HuH-7 (cell line): ENCODE measurements at places on chromosomes 4 and X.

- DNase-seq, result no peak
Observed at GRCh38 chr4:6929812-6930464, 20.3 kb downstream of the TBC1D14 start.

DNA sequence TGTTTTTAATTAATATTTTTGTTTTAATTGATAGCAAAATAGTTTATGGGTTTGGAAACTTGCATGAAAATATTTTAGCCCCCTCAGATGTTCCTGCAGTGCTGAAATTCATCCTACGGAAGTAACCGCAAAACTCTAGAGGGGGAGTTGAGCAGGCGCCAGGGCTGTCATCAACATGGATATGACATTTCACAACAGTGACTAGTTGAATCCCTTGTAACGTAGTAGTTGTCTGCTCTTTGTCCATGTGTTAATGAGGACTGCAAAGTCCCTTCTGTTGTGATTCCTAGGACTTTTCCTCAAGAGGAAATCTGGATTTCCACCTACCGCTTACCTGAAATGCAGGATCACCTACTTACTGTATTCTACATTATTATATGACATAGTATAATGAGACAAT lies 40.4 kb downstream of the MAP7D3 start:
- DNase-seq, result no peak

GRCh38 chr4:3177426-3177825 lies 71.5 kb upstream of the MSANTD1 start:
- no peak for DNase-seq

GRCh38 chrX:124362761-124363160 lies 16.4 kb downstream of the SH2D1A start:
- DNase-seq, result no peak

GRCh38 chr4:89724716-89725115 lies 112.2 kb downstream of the SNCA start:
- no peak for DNase-seq

DNA sequence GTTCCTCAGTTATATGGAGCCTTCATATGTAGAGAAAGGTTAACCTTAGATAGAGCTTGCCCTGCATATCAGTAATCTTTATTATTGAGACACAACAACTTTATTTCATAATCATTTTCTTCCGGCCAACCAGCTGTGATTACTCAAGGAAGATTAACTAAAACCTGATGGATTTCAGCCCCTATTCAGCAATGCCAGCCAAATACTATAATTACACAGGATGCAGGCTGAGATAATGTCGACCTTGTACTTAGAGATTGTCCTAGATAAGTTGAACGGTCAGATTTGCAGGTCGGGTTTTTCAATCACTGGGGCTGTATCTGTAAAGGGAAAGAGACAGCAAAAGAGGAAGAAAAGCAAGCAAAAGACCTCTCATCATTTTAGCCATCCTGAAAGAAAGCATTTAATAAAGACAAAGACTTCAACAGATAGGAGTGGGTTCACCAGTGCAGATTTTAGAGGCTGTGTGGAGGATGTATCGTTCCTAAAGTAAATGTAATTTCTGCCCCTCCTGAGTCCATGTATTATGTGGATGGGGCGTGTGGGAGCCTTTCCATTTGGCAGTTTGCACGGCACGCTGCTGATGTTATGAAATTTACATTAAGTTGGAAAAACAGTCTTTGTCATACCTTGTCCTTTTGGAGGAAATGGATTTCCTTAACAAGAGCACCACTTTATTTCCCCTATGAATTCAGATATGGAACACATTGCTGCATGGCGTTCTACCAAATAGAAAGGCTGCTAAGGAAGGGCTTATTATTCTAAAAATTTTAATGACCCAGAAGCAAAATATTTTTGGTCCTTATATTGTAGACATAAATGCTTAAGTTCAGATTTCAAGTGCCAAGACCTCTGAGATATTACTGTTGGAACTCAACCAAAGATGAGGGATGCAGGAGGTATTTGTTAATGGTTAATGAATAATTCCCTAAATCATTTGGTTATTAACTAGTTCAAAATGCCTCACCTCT lies 496.7 kb downstream of the SPRY1 start:
- peak; percentile 12 for DNase-seq

DNA sequence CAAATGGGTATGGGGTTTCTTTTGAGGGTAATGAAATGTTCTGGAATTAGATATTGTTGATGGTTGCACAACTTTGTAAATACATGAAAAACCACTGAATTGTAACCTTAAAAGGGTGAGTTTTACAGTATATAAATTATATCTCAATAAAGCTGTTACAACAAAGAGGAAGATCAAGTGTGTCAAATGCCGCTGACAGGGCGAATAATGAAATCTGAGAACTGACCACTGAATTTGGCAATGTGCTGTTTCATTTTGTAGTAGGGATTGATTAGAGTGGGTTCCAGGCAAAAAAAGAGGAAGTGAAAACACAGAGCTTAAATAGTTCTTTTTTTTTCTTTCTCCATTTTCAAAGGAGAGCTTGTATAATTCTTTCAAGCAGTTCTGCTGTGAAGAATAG lies 161.1 kb upstream of the NAP1L5 start:
- no peak for DNase-seq

- no peak for DNase-seq
Observed at GRCh38 chrX:28649541-28649940, 62.3 kb downstream of the IL1RAPL1 start.

GRCh38 chr4:170875868-170876267 lies 786.1 kb upstream of the AADAT start:
- DNase-seq, result no peak

- DNase-seq, result no peak
Observed at GRCh38 chr4:123616951-123617461, 220.4 kb downstream of the SPRY1 start.

DNA sequence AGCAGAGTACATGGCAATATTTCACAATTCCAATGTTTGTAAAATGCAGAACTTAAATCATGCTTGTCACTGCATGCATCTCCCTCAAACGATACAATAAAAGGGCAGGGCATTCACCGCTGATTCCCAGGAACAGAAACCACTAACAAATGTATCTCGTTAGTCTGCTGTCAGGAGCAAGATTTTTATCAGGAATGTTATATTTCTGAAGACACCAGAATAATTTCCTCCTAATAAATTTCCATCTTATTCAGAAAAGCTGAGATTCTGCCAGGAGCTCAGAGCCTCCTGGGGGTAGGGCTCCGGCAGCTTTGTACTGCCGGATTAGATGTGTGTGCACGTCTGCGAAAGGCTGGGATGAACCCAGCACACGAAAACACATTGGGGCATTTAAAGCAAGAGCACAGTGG lies 54.0 kb upstream of the LDB2 start:
- no peak for DNase-seq

GRCh38 chrX:48043056-48043455 lies 28.4 kb downstream of the ZNF630 start:
- no peak for DNase-seq

DNA sequence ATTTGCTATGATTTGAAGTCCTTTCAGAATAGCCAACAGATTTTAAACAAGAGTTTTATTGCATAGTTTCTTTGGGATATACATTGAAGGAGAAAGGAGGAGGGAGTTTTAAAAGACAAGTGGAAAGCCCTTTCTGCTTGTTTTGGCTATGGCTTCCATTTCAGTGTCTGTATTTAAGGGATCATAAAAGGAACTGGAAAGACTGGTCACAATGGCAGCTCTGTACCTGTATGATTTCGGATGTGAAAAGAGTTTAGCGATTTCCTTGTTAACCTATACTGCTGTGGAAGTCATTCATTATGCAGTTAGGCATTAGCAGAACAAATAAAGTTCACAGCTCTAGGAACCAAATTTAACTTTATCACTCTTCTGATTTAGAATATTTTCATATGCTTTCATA lies 60.7 kb downstream of the TET2 start:
- no peak for DNase-seq

DNA sequence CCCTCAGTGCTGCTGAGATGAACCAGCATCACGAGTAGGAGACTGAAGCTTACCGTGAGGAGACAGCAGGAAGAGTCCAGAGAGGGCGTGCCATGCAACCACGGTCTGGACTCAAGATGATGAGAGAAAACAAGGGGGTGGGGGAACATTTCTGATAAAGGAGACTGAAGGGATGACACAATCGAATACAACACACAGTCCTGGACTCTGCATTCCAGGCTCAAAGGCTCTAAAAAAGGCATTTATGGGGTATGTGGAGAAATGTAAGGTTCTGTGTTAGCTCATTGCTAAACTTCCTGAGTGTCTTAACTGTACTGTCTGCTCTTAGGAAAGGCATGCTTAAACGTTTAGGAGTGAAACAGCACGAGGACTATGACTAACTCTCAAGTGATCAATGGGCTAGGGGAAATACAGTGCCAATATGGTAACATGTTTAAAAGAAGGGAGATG lies 20.6 kb upstream of the IRAK1 start:
- DNase-seq, result no peak
